ENCODE measurements at places on chromosomes 11 and 22.

DNA sequence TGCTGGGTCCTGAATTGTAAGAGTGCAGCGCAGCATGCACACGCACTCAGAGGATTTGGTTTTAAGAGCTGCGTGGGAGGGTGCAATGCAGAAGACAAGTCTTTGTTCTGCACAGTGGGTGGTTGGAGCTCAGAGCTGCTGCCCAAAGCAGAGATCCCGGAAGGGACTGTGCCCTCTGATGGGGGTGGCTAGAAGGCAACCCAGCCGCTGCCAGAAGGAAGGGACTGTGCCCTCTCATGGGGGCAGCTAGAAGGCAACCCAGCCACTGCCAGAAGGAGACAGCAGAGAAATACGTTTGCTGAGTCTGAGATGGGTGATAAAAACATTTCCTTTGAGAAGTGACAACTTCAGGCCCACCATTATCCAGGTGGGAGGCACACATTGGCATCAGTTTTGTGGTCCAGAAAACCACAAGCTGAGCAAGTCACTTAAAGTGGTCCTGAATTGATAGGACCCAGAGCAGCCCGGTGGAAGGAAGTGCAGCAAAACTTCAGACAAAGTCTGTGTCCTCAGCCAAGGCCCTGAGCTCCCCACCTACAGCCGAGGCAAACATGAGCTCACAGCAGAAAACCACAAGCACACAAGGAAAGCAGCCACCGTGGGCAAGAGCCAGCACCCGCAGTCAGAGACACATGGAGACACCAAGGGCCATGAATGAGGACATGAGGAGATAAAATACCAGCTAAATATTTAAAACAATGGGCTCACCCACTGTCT lies 4.3 kb downstream of the KRTAP5-6 start:
- DNase-seq, result no peak

- no peak for DNase-seq
Observed at GRCh38 chr11:375065-376025, 6.0 kb downstream of the B4GALNT4 start.

DNA sequence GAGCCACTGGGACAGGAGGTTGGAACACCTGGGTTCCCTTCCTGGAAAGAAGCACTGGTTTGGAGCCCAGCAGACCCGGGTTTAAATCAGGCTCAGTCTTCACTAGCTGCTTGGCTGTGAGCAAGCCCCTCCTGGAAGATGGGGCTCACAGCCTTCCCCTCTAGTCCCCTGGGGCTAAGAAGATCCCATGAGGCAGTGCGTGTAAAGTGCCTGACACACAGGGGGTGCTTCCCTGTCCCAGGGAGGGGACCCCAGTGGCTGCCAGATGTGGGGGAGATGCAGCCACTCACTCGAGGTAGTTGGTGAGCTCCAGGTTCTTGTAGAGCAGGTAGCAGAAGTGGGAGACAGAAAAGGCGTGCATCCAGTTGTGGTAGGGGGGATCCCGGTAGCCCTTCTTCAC lies 93.2 kb downstream of the PDE2A start:
- no peak for DNase-seq

DNA sequence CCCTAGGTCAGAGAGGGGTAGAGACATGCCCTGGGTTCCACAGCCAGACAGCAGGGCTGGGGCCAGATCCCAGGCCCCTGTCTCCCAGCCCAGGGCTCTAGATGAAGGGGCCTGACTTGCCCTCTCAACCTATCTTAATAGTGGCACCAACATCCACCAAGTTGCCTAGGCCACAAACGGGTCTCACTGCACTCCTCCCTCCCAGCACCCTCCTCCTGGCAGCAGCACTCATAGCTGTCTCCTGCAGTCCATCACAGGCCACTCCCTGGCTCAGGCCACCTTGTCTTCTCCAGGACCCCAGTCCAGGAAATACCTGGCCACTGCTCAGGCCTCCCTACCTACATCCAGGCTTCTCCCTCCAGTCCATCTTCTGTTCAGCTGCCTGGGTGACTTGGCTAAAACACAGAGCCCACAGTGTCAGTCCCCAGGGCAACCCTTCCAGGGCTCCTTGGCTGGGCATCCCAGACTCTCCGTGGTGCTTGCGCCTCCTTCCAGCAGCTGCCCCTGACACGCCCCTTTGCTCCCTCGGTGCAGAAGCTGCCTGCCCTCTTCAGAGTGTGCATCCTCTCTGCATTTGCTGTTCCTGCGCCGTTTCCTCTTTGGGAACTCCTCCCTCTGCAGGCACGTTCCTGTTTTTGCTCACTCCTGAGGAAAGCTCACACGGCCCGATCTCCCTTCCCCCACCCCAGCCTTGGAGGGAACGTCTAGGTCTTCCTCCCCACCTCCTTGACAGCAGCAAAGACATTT lies 40.5 kb downstream of the LRRC32 start:
- no peak for DNase-seq

DNA sequence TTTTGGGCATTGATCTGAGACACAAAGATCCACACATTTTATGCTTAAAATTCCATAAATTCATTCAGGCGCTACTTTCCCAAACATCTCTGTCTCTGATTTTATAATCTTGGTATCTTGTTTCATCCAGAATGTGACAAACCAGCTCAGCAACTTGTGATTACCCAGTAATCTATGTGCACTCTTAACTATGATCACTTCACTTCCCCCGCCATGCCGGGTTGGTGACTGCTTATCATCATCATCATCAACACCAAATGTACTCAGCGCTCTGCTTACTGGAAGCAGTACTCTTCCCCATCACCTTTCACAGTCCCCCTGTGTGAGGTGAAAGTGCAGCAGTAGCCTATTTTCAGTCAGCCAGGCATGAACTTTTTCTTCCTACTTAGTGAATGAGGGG lies 15.2 kb upstream of the MMP7 start:
- DNase-seq, result no peak

DNA sequence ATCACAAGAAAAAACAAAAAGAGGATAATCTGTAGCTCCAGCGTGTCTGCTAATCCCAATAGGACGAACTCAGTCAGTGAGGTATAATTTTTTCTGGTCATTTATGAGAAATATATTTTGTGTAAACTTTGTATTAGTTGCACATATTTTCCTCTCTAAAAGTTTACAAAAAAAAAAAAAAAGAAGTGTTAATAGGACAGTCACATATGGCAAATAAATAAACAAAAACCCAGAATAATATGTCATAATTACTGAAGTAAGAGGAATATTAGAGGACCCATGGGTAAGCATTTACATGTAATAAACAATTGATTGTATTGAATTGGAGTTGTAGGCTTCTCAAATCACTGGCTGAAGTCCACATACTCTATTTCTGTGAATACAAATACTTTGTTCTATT lies at the start of gene OR5F1:
Gene OR5F1 (minus strand): TSS at position 101 of the 400 bp plus-strand sequence. CDS start 0 bp downstream, at position 101.
- no peak for DNase-seq

DNA sequence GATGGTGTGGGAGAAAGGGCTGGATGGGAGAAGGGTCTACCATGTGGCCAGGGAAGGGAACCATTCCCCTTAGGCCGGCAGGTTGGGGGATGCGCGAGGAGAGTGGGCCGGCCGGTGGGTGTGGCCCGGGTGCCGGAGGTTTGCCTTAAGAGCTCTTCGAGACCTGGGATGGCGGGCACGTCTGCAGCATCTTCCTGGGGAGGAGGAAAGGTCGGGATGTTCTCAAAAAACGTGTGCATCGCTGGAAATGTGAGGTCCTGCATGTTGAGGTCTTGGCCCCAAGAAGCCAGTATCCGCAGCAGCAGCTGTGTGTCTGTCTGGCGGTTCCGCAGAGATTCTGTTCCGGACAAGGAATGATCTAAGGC lies 1.4 kb downstream of the NAV2 start:
- DNase-seq, result no peak

DNA sequence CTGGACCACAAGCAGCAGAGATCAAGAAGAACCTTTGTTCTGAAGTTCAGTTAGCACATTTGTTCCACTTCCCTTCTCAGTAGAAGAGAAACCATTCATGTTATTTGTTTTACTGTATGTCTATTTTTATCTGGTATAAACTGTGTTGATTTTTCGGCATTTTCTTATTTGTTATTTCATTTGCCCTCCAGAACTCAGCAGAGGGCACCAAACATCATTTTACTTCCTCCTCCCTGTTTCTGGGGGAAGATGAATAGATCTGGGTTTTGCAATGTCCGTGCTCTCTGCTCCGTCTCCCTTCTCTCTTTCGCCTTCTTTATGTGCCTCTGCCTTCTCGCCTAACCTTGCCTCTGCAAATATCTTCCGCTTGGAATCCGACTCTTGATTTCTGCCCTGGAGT lies 366.9 kb downstream of the NTM start:
- no peak for DNase-seq

GRCh38 chr11:97683733-97684132 lies 1293.9 kb downstream of the JRKL start:
- no peak for DNase-seq
